ENCODE measurements at places on chromosomes 5 and 9. TPM values are rescaled to one million over a fixed set of nuclear protein-coding genes. Genes with fewer than 3 reads are reported as not detected.

Gene BTNL3
- total RNA-seq: 46.5 TPM

Gene CCDC180
- 5.6 TPM for total RNA-seq

Gene CTSV
- 17.8 TPM for total RNA-seq

Gene TMED7
- total RNA-seq: 113 TPM

Gene C5orf58
- total RNA-seq: not detected

Gene ZNF300
- total RNA-seq: 1.7 TPM

- no peak for DNase-seq
These were observed 8.4 kb downstream of the IGFBPL1 start for GRCh38 chr9:38415856-38416255.

DNA sequence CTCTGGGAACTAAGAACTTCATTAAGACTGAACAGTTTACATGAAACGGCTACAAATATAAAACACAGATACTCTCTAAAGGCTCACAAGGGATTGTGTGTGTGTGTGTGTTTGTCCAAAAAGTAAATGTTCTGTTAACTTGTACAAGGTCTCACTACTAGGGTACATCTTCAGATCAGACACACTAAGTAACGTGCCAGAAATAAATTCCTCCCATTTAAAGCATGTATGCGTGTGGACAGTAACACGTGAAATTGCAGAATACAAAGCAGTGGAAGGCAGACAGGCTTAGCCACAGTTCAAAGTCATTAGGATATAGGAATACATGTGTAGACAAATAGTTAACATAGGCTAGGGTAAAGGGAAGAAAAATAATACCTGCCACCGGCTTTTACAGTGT is 1.8 kb downstream of the BNC2 start:
- DNase-seq: no peak

GRCh38 chr9:97309260-97309659 is 1.8 kb downstream of the CCDC180 start:
- DNase-seq: no peak

DNA sequence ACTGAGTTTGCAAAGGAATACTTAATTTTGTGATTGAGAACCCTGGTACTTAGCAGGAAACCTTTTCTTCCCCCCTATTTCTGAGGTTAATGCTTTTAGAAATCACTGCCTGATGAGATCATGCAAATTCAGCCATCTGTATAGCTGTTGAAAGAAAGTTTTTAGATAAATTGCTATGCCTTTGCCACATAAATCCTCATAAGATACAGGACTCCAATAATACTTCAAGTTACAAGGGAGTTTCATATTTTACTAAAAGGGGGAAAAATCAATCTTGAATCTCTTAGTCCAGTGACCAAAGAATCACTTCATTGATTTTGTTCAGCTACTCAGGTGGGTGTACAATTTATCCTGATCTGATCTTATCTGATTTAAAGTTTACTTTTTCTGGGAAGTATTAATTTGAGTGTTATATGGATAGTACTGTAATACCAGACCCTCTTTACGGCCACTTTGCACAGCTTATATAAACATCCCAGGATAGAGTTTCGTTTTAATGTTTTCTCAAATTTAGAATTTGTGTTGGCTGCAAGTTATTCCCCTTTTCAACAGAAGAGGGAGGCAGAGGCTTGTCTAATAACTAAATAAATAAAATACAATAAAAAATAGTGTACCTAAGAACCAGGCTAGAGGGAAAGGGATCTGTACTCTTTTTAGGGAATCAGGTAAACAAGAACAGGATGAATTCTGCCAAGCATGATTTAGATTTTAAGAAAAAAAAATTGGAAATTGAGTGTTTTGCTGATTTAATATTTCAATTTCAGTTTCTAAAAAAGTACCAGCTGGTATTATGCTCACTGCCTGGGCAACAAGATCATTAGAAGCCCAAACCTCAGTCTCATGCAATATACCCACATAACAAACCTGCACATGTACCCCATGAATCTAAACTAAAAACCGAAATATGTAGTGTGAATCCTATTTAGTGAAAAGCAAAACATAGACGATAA is 69.1 kb downstream of the PSAT1 start:
- no peak for DNase-seq
